ENCODE measurements at places on chromosomes 12 and 14.

GRCh38 chr14:72500234-72500838, 393.6 kb downstream of the DPF3 start:
- no peak for DNase-seq

- DNase-seq = no peak
These were observed 20.0 kb downstream of the DICER1 start for GRCh38 chr14:95137164-95137803.

- DNase-seq = no peak
These were observed 21.8 kb downstream of the BCL7A start for GRCh38 chr12:122043476-122043875.

DNA sequence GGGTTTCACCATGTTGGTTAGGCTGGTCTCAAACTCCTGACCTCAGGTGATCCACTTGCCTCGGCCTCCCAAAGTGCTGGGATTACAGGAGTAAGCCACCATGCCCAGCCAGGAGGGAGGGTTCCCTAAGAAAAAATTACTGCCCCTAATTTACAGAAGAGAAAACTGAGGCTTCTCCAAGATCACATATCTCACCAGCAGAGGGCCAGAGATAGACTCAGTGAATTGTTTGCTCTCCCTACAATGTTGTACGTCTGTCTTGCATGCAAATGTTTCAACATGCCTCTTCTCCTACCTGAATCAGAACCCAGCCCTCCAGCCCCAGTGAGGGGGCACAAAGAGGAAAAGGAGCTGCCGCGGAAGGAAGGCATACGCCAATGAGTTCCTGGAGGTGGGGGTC, 48.3 kb upstream of the TMEM263 start:
- DNase-seq = no peak
